ENCODE measurements at places on chromosomes 5 and 9.

- DNase-seq, result peak; percentile 69
Measured at GRCh38 chr9:134365791-134366222, 39.6 kb downstream of the RXRA start.

- DNase-seq, result no peak
Measured at GRCh38 chr9:89390068-89390555, 71.8 kb downstream of the SECISBP2 start.

- no peak for DNase-seq
Measured at GRCh38 chr5:12330381-12330780, 426.1 kb upstream of the CTNND2 start.

DNA sequence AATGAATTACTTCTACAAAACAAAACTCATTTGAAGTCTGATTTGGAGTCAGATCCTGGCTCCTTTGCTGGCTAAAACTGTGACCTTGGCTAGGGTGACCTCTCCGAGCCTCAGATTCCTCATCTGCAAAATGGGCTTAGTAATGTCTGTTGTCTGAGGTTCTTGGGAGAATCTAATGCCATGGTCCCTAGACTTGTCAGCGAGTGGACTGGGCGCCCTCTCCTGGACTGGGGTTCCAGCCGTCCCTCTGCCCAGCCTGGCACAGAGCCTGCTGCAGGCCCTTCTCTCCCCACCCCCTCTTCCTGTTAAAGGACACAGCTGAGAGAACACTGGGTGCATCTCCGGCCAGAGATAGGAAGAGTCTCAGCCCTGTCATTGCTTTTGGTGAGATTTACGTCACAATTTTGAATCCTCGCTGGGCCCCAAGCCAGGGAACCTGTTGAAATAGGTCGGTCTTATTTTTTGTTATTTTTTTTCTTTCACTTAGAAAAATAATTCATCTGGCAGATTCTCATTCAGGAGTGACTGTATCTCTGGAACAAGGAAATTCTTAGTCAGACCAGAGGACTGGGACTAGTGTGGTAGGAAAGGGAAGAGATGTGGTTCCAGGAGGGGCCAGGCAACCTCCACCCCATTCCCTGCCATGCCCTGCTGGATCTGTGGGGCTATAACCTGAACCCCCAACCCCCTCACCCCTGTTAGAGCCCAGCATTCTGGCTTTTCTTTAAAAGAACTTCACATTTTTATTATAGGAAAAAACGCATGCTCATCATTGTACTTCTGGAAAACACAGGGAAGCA is 48.2 kb upstream of the RPL26L1 start:
- DNase-seq, result peak; percentile 80

DNA sequence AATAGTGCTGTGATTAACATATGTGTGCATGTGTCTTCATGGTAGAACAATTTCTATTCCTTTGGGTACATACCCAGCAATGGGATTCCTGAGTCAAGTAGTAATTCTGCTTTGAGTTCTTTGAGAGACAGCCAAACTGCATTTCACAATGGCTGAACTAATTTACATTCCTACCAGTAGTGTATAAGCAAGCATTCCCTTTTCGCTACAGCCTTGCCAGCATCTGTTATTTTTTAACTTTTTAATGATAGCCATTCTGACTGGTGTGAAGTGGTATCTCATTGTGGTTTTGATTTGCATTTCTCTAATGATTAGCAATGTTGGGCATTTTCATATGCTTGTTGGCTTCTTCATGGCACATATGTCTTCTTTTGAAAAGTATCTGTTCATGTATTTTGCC is 308.5 kb downstream of the ARRDC3 start:
- no peak for DNase-seq

- DNase-seq, result no peak
Measured at GRCh38 chr9:35158501-35159280, 3.1 kb upstream of the UNC13B start.

DNA sequence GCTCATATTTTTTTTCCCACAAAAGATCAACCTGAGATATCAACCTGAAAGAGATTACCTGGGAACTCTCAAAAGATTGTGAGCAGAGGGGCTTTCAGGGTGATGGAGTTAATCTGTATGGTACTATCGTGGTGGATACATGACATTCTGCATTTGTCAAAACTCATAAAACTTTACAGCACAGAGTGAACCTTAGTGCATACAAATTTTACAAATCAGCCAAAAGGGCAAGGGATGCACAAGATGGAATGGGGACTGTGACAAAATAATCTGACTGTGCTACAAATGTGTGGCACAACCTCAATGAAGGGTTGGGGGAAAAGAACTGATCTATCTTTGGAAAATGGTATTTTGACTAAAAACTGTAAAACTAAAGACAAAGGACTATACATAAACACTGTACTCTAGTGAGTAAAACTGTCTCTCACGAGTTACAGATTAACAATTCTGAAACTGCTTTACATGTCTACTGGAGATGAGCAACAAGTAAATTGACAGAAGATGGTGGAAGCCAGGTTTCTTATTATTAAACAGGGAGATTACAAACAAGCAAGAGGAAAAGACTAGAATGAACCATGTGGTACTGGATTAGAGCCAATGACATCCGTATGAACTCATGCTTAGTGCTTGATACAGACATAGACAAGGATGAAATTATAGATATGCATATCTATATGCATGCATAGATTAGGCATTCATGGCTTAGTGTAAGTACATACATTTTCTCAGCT is 24.8 kb upstream of the RLN1 start:
- no peak for DNase-seq

GRCh38 chr5:35476036-35476435 is 141.6 kb upstream of the SPEF2 start:
- peak; percentile 65 for DNase-seq

- DNase-seq, result no peak
Measured at GRCh38 chr5:115308815-115309214, 12.4 kb upstream of the CCDC112 start.

- DNase-seq, result no peak
Measured at GRCh38 chr9:9498846-9499245, 1114.0 kb downstream of the PTPRD start.

GRCh38 chr9:14902561-14902960 is 7.7 kb downstream of the FREM1 start:
- no peak for DNase-seq

DNA sequence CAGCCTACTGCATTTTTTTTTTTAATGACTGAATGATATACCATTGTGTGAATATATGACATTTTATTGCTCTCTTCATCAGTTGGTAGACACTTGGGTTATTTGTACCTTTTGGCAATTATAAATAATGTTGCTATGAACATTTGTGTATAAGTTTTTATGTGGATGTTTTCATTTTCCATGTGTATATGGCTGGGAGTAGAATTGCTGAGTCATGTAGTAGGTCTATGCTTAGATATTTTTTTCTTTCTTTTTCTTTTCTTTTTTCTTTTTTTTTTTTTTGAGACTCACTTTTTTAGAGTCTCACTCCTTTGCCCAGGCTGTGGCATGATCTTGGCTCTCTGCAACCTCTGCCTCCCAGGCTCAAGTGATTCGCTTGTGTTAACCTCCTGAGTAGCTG is 32.9 kb upstream of the FAM120AOS start:
- DNase-seq, result peak; percentile 30

- DNase-seq, result no peak
Measured at GRCh38 chr9:101445353-101446029, 9.9 kb upstream of the ALDOB start.

DNA sequence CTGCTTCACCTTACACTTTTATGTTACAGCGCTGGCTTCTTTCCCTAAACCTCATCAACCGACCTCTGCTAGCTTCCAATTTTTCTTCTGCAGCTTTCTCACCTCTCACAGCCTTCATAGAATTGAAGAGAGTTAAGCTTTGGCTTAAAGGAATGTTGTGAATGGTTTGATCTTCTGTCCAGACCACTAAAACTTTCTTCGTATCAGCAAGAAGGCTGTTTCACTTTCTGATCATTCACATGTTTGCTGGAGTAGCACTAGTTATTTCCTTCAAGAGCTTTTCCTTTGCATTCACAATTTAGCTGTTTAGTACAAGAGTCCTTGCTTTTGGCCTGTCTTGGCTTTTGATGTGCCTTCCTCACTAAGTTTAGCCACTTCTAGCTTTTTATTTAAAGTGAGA is 49.5 kb downstream of the NR3C1 start:
- peak; percentile 23 for DNase-seq

DNA sequence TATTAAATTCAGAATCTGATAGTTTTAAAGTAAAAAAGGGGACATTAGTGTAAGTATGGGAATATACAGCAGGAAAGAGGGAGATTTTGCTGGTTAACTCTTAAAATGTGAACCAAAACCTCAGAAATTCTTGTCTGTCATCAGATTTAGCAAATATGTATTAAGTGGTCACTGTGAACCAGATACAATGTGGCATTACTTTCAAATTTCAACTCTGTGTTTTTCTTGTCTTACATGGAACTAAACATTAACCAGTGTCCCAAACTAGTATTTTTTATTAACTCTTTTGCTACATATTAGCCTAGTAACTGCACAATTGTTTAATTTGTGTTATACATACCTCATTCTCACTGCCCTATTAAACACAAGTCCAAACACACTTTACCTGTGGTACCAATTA is 259.9 kb upstream of the RASA1 start:
- no peak for DNase-seq

- peak; percentile 42 for DNase-seq
Measured at GRCh38 chr5:65961633-65962032, 35.3 kb downstream of the ERBIN start.

DNA sequence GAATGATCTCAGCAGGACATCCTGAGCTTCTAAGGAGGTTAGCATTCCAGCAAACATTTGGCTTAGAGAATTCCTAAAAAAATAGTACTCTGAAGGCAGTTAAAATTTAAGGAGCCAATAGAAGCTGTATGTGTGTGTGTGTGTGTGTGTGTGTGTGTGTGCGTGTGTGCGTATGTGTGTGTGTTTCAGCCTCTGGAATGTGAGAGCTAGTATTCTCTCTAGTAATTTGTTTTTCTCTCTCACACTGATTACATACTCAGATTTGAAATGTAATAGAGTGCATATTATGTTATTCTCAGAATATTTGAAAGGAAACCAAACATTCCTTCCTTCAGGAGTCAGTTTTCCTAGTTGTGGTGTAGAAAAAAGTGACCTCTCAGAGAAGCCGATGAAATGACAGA is 279.6 kb downstream of the TMEM38B start:
- no peak for DNase-seq

- DNase-seq, result no peak
Measured at GRCh38 chr9:114117614-114117995, 18.5 kb upstream of the KIF12 start.

DNA sequence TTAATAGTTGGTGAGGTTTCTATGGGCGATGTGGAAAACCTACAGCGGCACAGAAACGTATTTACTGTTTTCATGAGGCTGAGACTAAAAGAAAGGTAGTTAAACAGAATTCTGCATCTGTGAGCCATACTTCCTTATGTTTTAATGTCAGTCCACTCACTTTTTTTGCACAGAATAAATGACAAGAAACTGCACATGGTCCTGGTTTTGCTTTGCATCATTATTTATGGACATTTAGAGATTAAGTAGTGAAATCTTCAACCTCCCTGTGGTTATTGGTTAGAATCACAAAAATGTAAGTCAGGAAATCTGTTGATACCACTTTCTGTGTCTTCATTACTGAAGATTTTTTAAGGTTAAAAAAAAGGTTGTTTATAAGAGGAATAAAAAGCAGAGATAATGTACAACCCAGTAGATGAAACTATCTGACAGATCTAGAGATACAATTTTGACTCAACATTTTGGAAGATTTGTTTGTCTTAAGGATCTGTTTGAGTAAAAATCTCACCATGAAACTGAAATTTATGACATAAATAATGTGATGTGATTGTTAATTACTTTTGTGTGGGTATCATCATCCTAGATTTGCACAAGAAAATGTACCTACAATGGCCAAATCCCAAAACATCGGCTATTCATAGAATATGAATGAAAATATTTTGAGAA is 2.4 kb downstream of the PRR16 start:
- no peak for DNase-seq

DNA sequence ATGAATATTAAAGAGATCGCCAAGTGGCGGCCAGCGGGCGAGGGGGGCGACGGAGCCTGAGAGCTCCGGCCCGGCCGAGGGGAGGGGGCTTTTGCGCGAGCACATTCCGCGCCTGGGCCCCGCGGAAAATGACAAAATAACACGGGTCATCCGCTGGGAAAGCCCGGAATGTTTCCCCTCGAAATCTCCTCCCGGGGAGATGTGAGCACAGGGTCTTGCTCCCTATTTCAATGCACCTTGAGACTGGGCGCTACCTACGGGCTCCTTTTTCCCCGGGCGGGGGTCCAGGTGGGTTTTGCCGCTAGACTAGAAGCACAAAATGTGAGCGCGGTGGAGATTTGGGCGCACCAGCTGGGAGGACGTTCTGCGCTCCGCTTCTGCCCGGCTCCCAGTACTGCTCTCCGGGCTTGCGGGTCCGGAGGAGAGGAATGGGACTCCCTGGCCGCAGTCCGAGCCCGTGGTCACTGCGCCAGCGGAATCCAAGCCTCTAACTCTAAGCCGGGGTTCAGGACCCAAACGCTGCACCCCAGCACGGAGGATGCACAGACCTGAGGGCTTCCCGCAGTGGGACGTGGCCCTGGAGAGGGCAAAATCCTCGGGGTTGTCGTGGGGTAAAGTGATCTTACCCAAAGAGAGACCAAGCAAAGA is 2.8 kb upstream of the PRDM12 start:
- no peak for DNase-seq

GRCh38 chr5:133758641-133759040 is 146.3 kb upstream of the FSTL4 start:
- peak; percentile 34 for DNase-seq

DNA sequence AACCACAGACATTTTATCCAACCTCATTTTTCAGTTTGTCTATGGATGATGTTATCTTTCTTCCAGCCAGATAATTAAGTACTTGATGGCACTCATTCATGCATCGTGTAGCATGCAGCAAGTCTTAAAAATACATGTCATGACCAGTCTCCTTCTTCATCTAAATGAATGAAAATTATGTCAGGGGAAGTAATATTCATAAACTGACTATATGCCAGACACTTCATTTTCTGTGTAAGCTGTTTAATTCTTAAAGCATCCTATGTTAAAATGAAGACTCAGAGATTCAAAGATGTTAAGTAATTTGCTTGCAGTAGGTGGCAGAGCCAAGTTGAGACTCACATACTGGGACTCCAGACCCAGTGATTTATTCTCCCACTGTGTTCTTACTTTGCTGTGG is 181.7 kb upstream of the CD180 start:
- DNase-seq, result no peak

DNA sequence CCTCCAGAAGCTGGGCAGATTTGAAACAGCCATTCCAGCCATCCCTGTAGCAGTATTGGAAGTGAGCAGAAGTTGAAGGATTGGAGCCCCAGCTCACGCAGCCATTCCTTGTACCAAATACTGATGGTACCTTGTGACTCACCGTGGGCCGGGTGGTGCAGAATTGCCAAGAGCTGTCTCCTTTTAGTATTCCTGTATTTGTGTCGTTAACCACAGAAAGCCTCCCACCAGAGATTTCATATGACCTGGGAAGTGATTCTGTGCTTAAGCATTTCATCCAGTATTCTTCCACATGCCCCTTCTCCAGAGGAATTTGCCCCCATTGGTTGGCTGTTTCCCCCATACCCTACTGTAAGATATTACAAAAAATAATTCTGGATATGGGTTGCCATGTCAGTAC is 17.7 kb upstream of the TLX3 start:
- DNase-seq, result no peak

All from hematopoietic multipotent progenitor cell treated with erythropoietin and hydrocortisone succinate and interleukin-3 and kit ligand, for 4 days (in vitro differentiated cells).